ENCODE measurements at places on chromosomes 13 and 19.

DNA sequence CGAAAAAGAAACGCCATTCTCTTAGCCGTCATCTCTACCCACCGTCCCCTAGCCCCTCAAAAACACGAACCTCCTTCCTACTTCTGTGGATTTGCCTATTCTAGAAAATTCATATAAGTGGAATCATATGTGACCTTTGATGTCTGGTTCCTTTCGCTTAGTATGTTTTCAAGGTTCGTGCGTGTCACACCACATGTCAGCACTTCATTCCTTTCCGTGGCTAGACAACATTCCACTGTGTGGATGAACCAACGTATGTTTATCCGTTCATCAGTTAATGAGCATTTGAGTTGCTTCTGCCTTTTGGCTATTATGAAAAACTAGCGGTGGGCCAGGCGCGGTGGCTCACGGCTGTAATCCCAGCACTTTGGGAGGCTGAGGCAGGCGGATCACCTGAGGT lies 14.0 kb upstream of the PPP1R12C start:
- DNase-seq = no peak

DNA sequence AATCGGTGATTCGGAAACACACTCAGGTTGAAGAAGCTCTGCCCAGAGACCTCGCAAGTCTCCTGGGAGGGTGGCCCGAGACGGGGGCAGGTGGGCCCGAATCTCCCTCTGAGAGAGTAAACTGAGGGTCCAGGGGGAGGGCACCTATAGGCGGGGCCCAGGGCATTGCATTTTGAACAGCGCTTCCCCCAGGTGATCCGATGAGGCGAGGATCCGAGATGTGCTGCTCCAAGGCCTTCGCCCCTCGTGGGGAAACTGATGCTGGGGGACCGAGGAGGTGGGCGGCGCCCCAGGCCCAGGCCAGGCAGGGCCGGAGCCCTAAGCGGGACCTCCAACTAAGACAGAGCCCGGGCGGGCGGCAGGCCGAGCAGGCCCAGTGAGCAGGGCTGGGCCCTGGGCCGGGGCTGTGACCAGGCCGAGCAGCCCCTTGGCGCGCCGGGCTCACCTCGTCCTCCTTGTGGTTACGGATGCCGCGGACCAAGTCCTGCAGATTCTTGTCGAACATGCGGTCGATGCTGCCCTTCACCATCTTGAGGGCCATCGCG lies 500 bp downstream of the AP3D1 start:
- DNase-seq = no peak

DNA sequence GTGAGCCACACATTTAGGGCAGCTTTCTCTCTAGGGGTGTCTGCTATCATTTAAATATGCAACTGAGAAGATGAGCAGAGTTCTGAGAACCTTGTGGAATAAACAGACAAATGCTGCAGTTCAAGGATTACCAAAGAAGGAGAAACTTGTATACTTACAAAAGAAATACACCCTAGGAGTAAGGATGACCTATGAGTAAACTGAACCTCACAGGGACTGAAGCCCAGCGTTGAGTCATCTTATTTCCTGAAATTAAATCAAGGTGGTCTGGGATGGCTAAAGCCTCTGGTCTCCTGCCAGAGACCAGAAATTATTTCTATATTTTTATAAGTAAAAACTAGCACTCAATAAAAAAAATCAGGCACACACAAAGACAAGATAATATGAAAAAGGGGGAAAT lies 40.1 kb downstream of the FAM216B start:
- DNase-seq = no peak

DNA sequence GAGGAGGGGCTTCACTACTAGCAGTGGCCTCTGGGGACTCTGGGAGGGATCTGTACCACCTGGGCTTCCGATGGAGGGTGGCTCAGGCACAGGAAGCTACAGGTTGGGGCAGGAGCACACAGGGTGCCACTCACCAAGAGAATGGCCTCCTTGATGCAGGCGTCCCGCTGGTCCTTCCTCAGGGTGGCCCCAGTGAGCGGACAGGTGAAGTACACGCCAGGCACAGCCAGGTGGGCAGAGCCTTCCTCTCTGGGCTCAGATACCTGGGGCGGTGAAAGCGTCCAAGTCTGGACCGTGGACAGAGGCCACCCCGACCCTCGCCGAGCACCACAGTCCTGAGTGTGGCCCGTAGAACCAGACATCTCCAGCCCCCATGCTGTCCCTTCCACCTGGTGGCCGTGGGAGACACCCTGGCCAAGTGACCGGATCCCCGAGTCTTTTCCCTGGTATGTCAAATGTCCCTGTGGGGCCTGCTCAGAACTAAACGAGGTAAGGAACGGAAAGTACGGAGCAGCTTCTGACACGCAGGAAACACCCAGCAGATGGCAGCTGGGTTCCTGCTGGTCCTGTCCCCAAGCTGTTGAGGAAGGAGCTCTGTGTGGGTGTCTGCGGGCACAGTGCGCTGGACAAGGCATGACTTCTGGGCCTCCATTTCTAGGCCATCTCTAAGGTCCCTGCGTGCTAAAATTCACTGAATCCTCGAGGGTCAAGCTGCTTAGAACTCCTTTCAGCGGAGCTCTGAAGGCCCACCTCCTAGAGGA lies 5.2 kb downstream of the UBXN6 start:
- DNase-seq = no peak

DNA sequence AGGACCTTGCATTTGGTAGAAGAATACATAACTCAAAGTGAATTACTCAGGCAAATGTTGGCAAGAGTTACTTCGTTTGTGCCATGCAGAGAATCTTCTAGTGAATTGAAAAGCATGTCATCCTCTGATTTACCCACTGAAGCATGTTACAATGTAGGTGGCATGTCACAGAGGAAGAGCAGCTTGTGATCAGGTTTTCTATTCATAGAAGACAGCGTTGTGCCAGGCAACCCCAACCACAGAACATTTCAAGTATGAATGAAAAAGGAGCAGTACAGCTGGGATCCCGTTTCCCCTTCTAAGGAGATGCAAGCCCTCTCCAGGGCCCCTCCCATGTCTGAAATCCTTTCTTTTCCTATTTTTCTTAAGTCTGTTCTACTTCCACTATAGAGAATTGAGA lies 6.0 kb upstream of the KATNAL1 start:
- DNase-seq = no peak

- no peak for DNase-seq
Measured at GRCh38 chr19:54160182-54160811, 776 bp upstream of the LENG1 start.

DNA sequence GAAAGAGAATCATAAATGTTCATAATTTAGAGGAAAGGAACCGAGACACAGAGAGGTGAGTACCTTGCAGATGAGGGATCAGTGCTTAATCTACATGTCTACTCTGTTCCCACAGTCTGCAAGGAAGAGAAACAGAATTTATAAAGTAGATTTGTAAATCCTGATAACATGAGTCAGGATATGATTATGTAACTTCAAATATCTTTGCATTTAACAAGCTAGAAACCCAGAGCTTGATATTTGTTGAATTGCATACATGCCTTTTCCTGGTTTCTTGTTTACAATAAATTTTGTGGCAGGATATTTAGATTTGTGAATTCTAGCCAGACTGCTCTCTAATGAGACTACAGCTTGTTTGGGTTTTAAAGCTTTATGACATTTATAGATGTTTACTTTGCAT lies 219.2 kb downstream of the ENOX1 start:
- no peak for DNase-seq

DNA sequence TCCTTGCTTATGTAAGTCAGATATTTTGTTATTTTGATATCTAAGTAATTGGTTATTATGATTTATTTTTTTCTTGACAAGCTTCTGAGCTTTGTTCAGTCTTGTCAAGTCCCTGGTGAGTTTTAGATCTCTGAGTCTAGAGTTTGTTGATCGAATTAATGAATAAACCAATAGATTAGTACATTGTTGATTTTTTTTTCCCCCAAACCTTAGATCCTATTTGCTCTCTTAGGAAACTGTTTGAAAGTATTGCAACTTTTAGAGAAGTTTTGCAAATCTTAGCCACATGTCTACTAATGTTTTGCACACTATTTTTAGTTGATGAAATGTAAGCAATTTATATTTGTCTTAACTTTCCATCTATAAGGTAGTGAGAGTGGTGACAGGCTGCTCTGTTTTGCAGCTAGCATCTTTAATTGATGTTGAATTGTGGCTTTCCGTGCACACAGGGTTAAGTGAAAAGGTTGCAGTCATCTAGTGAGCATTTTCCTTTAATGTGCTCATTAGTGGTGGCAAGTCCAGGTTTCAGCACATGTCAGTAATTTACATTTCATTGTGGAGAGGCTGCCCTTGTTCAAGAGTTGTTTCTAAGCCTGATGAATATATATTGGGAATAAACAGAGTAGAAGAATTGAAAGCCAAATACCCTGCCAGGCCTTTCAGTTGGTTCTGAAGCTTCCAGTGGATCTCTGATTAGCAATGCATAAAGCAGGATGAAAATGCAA lies 86.3 kb downstream of the PCCA start:
- DNase-seq = no peak

GRCh38 chr19:57031106-57031505 lies 88.7 kb upstream of the USP29 start:
- no peak for DNase-seq

DNA sequence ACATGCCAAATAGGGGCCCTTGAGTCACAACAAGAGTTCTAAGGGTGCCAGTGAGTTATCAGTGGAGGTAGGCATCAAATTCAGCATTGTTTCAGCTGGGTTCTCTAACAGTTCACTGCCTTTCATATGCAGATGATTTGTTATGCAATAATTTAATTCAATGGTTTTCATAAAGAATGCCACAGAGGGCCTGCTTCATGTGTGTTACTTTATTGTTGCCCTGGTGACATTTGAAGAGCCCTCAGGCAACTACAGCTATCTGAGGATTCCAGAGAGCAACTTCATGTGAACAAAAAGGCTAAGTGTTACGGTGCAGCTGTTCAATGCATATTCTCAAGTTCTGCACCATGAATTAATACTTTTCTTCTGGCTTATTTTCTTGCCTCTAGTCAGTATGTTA lies 43.1 kb upstream of the STARD13 start:
- no peak for DNase-seq

GRCh38 chr19:31625056-31625455 lies 275.8 kb upstream of the TSHZ3 start:
- no peak for DNase-seq

DNA sequence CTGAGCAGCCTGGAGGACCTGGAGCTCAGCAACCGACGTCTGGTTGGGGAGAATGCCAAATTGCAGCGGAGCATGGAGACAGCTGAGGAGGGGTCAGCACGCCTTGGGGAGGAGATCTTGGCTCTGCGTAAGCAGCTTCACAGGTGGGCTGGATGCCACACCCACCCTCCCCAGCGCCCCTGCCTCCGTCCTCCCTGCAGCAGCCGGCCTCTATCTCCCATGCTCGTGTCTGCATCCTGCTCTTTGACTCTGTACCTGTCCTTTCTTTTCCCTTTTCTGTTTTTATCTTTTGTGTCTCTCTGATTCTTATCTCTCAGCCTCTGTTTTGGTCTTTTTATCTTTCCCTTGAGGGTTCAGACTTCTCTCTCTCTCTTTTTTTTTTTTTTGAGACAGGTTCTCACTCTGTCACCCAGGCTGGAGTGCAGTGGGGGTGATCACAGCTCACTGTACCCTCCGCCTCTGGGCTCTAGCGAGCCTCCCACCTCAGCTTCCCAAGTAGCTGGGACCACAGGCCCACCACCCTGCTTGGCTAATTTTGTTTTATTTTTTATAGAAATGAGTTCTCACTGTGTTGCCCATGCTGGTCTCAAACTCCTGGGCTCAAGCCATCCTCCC lies 10.1 kb downstream of the KASH5 start:
- DNase-seq = no peak

DNA sequence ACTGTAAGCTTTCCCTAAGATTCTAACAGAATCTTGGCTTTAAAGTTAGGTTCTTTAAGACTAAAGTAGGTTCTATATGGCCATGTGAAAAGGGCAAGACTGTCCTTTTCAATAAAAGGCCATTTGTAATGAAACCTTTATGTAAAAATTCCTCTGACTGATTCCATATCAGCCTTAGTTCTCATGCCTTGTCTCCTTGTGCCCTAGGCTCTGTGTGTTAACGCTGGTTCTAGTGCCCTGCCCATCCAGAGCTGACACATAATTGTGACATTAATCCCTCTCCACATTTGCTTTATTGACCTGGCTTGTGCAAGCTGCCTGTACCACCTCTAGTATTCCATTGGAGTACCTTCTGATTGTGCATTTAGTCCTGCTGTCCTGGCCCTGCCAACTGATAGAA lies 28.2 kb downstream of the CYSLTR2 start:
- DNase-seq = no peak

DNA sequence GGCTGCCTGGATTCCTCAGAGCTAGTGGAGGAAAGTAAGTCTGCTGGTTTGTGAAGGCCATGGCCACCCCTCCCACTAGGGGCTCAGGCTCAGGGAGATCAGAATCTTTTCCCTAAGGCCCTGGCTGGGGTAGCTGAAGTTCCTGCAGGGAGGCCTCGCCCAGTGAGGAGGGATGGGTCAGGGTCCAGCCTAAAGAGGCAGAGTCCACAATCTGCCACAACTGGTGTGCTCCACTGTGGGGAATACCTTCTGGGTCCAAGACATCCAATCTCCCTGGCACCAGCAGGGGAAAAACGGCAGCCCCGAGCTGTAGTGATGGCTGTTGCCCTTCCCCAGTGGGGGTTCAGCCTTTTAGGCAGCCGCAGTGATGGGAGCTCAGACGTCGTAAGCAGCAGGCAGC lies 23.2 kb downstream of the IGFL3 start:
- DNase-seq = no peak

DNA sequence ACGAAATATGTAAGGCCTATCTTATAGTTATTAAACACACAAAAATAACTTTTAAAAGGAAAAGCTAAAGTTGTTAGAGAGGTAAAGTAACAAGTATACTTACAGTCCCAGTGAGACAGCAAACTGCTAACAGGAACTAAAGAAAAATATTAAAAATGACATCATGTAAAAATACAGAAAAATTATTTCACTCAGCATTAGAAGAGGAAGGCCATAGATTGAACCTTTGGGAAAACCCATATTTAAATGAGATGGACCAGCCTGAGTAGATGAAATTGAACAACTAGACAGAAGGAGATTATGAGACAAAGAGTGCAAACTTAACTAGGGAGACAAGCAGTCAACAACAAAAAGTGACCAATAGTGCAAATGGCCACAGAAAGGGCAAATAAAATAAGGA lies 49.4 kb downstream of the LNX2 start:
- no peak for DNase-seq

- no peak for DNase-seq
Measured at GRCh38 chr19:33559996-33560395, 38.4 kb upstream of the PEPD start.

- no peak for DNase-seq
Measured at GRCh38 chr13:48446464-48446863, 33.6 kb upstream of the LPAR6 start.

DNA sequence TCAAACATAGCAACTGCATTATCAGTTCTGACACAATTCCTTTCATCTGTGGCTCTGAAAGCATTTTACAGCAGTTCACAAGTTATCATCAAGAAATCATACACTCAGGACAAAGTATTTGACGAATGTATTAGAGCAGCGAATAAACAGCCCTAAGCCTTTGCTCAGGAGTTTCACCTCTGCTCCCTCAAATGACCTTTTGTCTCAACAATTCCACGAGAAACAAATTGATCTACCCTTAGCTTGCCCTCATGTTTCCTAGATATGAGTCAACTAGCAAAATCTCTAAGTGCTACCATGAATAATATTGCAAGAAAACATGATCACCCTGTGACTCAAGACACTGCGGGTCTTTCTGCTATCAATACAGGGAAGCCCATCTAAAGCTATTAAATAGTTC lies 396.1 kb downstream of the EFNB2 start:
- DNase-seq = no peak
